ENCODE measurements at places on chromosomes 12 and 14.

- no peak for DNase-seq
Measured at GRCh38 chr12:61676520-61676919, 583.7 kb upstream of the USP15 start.

- no peak for DNase-seq
Measured at GRCh38 chr12:62128175-62128975, 131.8 kb upstream of the USP15 start.

GRCh38 chr12:122421821-122422729, at the start of gene CLIP1:
Gene CLIP1 (minus strand): TSS chr12:122422669. CDS start chr12:122380452, 42,217 bp downstream.
- peak; percentile 81 for DNase-seq

DNA sequence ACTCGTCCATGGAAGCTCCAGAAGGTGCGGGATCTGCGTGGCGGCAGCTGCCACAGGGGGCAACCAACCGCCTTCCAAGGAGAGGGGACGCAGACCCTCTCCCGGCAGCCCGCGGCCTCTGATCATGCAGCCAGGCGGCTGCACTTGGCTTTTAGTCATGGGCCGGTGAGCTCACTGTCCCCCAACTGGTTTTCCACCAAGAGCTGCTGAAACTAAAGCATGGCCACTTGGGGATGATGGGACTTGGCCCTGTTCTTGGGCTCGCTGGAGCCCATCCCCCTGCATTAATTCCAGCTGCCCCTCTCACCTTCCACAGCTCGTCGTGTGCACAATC, 39.1 kb downstream of the CCDC85C start:
- DNase-seq = no peak

DNA sequence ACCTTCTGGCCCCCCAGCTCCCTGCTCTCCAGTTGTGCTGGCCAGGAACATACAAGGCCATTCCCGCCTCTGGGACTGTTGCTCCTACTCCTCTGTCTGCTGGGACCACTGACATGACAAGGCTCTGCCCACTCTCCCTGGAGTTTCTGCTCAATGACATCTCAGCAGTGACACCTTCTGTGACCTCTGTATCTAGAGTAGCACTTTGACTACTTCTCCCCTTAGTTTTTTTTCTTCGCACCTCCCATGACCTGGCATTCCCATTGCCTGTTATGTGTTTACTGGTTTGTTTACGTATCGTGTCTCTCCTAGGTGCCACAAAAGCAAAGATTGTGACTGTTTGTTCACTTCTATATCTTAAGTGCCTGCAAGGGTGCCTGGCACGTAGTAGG, 40.1 kb upstream of the TMEM263 start:
- no peak for DNase-seq

- no peak for DNase-seq
Measured at GRCh38 chr12:127268706-127269425, 998.1 kb upstream of the TMEM132C start.

DNA sequence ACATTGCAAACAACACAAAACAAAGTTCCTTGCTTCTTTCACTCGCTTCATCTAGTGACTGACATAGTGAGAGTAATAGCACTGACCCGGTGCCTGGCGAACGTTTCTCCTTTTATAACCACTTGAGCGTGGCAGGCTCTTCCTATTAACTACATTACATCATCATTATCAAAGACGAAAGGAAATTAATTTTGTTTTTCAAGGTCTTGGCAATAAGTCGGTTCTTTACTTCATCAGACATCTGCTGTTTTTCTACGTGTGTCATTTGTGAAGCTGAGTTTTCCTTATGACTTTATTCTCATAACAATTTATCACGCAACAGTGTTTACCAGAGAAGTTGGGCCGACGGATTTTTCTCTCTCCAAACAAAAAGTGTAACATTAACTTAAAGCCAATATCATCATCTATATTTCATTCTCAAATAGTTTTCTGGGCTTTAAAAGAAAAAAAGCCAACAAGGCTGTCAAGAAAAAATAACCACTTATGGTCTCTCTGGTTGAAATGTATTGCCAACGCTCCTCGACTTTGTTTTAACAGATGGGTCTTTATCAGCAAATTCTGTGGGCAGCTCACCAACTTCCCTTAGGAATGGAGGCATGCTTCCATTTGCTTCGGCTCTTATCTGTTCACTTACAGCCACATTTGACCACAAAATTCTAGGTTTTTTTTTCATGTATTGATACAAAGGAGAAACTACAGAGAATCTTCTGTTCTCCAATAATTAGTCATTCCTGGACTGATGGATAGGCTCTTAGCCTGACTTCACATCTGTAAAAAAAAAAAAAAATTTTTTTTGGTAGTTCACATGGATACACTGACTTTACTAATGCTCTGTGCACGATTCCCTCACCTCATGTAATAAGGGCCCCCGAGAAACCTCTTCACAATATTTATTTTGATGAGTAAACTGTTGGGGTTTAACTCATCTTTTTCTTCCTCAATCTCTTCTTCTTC, 97.1 kb upstream of the CDKN3 start:
- no peak for DNase-seq

DNA sequence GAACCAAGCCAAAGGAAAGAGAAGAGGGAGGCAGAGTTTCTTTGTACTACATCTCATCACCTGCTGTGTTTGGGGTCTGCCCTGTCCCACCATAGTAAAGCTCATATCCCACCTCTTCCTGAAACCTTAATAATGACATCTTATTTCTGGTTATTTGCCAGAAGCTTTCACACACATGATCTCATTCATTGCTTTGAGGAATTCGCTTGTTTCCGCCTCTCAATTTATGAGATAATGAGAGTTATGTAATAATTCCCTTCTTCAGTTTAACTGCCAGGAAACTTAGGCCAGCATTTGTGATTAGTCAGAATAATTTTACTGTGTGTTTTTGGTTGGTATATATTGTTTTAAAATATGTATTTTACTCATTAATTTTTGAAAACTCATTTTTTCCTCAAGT, 205.2 kb downstream of the CACNA1C start:
- DNase-seq = no peak

DNA sequence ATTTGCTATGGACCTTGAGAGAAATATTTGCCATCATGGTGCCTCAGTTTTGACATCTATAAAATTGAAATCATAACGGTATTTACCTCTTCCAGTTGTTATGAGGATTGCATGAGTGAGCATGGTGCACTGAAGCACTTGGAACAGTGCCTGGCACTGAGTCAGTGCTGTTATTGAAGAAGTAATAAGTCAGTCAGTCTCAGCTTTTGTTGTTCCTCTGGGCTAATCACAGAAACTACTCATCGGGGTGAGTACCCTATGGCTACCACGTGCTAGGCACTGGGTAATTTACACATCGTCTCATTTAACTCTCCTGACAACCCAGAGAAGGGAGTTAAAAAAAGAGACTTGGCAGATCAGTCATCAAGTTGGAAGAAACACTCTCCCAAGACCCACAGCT, 159.5 kb upstream of the NRXN3 start:
- DNase-seq = no peak

DNA sequence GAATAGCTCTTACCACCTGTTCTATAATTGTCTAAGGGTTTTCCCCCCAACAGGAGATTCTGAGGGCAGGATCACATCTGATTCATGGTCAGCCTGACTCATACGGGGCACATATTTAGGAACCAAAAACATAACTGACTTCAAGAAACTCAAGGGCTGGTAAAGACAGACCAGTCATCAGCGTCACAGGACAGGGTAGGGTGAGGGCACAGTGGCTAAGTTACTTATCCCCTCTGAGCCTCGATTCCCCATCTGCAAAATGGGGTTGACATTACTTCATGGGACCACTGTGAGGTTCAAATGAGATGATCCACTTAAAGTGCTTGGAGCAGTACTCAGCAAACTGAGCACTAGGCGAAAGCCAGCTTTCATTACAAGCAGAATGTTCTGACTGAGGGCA, 606 bp downstream of the CINP start:
- DNase-seq = no peak

- DNase-seq = no peak
Measured at GRCh38 chr14:95040708-95041476, 116.4 kb downstream of the DICER1 start.

GRCh38 chr12:43758247-43758727, 303 bp downstream of the PUS7L start:
- DNase-seq = no peak

DNA sequence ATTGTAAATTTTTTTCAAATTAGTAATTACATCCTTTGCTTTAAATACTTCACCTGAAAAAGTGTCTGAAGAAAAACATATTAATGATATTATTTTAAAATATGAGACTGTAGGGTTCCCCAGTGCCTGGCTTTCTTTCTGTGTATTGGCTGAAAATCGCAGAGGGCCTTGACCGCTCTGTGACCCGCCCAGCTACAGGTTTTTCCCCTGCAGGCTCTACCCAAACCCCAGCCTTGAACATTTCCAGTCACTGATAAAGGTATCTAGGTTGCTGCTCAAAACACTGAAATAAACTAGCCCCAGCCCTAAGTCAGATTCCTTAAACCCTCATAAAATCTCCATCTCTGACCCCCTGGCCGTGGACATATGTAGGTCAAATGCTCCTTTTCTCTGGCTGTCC, 11.9 kb downstream of the KLRG1 start:
- no peak for DNase-seq

GRCh38 chr12:102964872-102965271, 7.4 kb downstream of the ASCL1 start:
- DNase-seq = no peak

- DNase-seq = no peak
Measured at GRCh38 chr14:74349757-74350156, 1.5 kb downstream of the VRTN start.

DNA sequence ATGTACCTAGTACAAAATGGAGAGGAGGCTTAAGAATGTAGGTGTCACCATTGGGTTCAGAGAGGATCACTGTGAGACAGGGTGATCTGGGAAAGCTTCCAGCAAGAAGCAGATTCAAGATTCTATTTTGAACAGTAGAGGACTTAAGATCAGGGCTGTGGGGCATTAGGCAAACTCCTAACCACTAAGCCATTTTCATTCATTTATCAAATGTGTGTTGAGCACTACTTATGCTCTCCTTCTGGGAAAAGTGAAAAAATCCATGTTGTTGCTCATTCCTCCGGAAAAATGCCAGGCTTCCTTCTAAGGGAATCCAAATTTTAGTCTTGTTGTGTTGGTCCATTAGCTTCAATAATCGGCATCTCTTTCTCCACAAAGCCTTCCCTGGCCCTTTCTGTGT, 163.4 kb downstream of the NUAK1 start:
- no peak for DNase-seq

DNA sequence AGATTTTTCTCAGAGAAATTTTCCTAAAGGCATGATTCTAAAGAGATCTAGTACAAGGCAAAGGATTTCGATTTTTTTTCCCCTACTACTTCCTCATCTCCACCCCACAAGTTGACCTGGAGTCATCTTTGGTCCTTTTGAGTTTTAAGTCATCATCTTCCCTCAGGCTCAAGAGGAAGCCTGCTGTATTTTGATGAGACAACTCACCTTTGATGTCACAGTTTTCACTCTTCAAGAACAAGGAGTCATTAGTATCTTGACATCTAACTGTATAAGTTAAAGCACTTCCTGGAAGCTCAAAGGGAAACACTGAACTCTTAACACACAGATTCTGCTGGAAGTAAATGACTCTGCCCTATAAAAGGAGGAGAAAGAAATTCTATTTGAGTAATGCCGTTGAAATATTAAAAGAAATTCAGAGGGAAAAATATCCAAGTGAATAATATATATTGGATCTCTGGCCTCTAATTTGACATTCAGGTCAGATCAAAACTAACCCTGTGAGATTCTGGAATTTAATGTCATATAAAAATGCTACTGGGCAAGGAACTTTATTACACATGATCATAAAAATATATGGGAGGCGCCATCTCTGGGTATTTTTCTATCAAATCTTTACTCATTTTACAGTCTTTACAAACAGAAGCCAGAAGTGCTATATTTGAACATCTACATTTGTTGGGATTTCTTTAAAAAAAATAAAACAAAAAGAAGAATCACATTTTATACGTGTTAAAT, 435.0 kb downstream of the NRXN3 start:
- DNase-seq = no peak

Measured in ascending aorta (tissue), 2 donors.